AG10803 (cell line): ENCODE measurements at places on chromosomes 5 and 9.
A peak's percentile ranks its signal among the peaks of the same experiment; 100 is the strongest.

DNA sequence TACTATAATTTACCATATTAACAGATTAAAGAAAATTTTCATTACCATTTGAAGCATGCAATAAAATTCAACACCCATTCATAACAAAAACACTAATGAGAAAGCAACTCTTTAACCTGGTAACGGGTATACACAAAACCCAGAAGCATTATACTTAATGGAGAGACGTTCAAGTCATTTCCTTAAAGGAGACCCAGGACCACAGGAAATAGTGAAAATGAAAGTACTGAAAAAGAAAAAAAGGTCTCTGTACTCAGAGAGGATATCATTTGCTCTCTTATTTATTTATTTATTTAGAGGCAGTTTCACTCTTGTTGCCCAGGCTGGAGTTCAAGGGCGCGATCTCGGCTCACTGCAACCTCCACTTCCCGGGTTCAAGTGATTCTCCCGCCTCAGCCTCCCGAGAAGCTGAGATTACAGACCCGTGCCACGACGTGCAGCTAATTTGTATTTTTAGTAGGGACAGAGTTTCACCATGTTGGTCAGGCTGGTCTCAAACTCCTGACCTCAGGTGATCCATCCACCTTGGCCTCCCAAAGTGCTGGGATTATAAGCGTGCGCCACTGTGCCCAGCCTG, 61.6 kb downstream of the SETX start:
- no peak for DNase-seq

- DNase-seq = peak; percentile 46
Measured at GRCh38 chr5:168274406-168274805, 17.0 kb upstream of the WWC1 start.

- DNase-seq = no peak
Measured at GRCh38 chr5:5933651-5934050, 444.7 kb downstream of the MED10 start.

DNA sequence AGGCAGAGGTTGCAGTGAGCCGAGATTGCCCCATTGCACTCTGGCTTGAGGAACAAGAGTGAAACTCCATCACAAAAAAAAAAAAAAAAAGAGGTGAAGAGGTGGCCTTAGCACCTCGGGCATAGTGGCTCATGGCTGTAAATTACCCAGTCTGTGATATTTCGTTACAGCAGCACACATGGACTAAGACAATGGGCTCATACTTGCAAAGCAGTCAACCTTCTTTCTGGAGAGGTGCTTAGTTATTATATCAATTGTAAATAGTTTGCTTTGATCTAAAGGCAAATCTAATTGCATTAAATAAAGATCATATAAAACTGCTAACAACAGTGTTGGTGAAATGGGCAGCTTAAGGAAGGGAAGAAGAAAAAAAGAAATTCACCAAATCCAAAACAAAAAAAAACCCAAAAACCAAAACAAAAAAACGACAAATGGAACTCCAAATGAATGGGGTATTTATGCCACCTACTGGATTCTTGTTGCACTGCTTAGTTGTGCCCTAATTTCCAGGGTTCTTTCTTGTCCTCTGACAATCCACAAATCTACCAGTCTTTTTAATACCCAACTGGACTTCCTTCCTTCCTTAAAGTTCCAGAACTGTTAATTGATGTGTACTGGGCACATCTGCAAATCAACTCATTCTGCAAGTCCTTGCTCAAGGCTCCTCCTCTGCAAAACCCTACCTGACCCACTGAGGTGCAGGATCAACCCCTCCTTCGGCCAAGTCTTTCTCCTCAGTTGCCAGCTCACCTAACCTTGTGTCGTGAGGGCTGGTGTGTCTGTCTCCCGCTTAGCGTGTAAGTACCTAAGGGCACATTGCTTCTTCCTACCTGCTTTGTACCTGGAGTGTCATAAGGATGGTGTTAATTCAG, 35.0 kb upstream of the DMRT1 start:
- DNase-seq = peak; percentile 43

DNA sequence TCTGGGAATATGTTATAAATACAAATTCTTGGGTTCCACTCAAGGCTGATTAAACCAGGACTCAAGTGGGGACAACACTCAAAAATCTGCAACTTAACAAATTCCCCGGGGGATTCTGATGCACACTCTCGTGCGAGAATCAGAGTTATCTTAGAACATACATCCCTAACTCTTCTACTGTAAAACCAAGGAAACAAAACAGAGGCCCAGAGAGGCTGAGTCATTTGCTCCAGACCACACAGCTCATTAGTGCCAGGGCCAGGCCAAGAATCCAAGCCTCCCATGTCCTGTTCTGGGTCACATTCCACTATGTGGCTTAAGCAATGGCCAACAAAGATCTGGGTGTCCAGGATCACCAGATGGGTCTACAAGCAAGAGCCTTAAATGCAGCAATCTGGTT, 166.0 kb downstream of the ADAMTS12 start:
- peak; percentile 82 for DNase-seq

DNA sequence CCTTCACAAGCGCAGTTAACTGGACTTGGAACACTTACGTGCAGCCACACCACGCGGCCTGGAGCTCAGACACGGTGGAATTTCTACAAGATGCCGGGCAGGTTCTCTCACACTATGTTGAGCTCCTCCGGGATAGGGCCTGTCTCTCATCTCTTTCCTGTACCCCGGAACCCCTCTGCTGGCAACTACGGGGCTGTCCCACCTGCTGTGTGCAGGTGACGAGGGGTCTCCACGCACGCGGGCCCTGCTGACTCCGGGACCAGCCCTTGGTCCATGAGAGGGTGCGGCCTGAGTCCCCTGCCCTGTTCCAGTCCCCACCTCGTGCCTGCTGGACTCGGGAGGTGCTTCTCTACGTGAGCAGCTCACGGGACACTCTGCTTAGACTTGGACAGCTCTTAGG, 40.1 kb downstream of the SLC6A3 start:
- DNase-seq = no peak

GRCh38 chr9:90112788-90113187, 508.0 kb downstream of the GADD45G start:
- peak; percentile 80 for DNase-seq

DNA sequence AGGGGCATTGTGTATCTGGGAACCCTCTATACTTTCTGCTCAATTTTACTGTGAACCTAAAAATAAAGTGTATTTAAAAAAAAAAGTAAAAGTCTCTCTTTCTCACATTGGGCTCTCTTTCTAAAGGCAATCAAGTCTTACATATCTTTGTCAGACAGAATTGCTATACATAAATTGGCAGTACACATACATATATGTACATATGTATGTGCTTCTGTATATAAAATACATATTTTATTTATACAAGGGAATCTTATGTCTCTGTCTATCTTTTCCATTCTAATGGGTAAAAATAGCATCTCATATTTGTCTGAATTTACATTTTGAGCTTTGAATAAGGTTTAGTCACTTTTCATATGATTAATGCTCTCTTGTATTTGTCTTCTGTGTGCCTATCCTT, 348.8 kb downstream of the SPATA31D1 start:
- no peak for DNase-seq

- no peak for DNase-seq
Measured at GRCh38 chr9:110334871-110335270, 2.8 kb downstream of the TXNDC8 start.

DNA sequence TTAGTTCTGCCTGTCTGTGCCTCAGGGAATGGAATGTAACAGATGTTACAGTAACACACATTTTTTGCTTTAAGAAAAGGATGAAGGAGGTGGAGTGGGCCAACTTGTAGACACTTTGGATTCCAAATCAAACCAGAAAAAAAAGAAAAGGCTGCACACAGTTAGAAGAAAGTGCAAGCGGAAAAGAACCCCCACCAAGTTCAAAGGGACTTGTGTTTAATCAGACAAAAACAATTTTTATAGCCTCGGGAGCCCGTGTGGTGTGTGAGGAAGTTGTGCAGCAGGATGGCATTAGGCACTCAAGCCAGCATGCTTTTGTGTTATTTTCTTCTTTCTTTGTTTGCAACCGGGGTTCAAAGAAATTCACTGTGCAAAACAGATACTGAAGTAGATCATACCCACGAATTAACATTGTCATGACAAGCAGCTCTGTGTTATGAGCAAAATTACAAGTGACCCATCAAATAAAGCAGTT, 189.5 kb downstream of the SEMA5A start:
- DNase-seq = peak; percentile 66

DNA sequence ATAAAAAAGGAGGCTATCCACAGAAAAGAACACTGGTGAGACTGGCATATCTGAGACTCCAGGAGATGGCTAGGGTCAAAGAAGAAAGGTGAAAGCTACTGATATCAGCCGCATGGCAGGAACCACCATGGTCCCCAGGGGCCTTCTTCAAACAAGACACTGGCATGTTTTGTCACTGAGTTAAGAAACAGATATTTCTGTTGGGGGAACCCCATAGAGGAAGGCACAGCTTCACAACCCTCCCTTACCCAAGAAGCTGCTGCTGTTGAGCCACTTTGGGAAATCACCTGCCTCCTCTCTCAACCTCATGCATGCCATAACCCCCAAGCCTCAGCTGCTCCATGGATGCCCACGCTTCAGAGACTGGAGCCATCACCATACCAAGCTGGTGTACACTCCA, 13.3 kb upstream of the BTNL3 start:
- DNase-seq = no peak

- DNase-seq = no peak
Measured at GRCh38 chr9:38687389-38687842, 32.5 kb downstream of the FAM240B start.

GRCh38 chr9:93205045-93205768, 21.3 kb downstream of the WNK2 start:
- DNase-seq = no peak

- no peak for DNase-seq
Measured at GRCh38 chr5:173962436-173962972, 26.5 kb upstream of the C5orf47 start.

GRCh38 chr9:75855509-75855908, 35.0 kb upstream of the PCSK5 start:
- DNase-seq = peak; percentile 8

DNA sequence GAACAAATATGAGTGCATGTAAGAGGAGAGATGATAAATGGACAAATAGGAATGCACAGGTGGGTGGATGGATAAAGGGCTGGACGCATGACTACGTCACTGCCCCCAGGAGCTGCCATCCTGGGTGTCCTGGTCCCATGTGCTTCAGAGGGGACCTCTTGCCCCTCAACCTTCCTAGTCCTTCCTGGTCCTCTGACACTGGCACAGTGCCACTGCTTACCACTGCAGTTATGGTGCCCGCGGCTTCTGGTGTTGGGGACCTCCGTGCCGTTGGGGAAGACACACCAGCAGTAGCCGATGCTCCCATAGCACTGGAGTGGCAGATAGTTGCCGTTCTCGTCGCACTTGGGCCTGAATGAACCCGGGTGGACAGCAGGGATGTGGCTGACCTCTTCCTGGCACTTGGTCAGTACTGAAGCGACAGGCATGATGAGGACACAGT, 9.8 kb downstream of the CD74 start:
- no peak for DNase-seq

GRCh38 chr5:125481506-125482465, 735.3 kb upstream of the ZNF608 start:
- no peak for DNase-seq

GRCh38 chr5:21806271-21806670, 1046.9 kb downstream of the CDH12 start:
- no peak for DNase-seq

- DNase-seq = no peak
Measured at GRCh38 chr5:39202597-39203274, 16.6 kb downstream of the FYB1 start.

DNA sequence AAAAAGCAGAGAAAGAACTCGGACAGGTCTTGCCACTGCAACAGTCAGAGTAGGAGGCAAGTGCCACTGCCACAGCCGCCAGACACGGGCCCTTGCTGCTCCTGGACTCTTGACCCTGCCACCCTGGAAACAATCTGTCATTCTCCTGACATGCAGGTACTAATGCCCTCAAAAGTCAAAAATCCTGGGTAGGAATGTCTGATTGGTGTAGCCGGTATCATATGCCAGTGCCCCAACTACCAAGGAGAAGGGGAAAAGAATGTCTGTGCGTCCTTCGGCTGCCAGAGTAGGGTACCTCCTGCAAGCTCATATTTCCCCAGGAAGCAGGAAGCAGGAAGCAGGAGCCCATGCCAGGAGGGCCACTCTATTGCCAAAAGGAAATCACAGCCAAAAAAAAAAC, 30.5 kb upstream of the F2RL1 start:
- DNase-seq = no peak

DNA sequence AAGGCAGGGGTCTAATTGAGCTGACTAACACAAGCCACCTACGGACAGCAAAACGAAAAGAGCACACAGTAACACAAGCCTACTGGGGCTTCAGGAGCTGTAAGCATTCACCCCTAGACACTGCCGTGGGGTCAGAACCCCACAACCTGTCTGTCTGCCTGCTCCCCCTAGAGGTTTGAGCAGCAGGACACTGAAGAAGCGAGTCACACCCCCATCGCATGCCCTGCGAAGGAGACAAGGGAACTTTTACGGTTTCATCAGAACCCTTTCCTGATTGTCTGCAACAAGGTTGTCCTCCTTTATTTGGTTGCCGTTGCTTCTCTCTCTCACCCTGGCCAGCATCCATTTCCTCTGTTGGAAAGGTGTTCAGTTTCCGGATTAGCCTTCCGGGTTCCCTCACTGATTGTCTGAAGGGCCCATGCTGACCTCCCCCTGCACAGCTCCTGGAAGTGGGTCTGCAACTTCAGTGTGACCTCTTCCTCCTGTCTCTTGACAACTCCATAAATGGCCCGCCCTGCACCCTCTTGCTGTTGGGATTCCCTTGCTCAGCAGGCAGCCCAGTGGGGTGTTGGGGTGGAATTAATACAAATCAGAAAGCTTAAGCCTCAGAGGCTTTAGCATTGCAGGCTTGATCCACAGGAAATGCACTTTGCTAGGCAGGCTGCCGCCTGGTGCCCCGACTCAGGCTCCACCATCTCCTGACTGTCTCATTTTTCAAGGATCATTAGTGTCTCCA, 258.9 kb upstream of the TLE4 start:
- no peak for DNase-seq

- DNase-seq = no peak
Measured at GRCh38 chr9:136170006-136170901, 34.7 kb downstream of the LHX3 start.

DNA sequence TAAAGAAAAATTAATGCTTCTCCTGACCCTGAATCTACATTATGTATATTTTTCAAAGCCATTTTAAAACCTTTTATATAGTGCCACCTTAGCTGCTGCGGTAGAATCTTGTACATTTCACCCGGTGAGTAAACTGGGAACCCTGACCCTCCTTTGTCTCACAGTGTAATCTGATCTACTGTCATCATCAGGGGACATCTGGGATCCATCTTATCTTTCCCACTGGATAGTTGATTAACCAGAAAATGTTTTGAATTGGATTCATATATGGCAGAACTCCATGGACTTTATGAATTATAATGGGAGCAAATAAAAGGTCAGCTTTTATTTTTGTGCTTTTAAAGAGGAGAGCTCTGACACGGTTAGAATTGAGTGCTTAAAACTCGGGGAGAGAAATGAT, 95.0 kb downstream of the ADAMTSL1 start:
- peak; percentile 41 for DNase-seq

DNA sequence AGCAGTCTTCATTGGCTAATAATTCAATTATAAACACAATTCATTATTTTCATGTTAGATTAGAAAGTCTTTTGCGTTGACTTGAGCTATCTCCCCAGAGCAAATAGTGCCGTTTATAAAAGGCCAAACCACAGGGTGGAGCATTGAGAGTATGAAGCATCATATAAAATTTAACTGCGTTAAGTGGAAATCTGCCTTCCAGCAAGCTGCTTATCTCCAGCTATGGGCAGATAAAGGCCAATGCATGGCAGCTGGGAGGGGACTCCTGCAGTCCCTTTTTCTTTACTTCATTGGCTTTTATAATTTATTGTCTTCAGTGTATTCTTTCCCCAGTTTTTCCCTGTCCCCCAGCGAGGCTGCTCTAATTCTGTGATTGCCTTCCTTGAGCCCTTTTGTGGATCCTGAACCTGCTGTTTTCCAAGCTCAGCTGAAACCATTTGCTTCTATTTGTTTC, 113.7 kb downstream of the TMEM232 start:
- no peak for DNase-seq
